ENCODE measurements at places on chromosomes 16 and 17. TPM values are rescaled to one million over a fixed set of nuclear protein-coding genes. Genes with fewer than 3 reads are reported as not detected.

The SNX20 gene
- polyA plus RNA-seq: 34.7 TPM

The IL21R gene
- polyA plus RNA-seq: 49.9 TPM

DNA sequence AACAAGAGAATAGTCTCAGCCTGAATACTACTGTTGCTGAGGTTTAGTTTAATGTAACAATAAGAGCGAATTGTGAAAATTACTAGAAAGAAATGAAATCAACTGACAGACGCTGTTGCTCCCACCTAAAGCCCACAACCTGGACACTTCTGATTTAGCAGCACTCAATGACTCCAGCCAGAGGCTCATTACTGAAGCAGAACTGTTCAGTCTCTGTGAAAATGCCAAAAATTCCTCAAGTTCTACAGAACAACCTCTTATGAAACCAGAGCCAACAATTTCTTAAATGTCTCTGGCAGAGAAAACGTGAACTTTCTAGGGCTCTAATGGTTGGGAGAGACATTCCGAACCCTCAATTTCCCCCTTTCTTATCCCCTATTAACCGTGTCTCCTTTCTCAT, 9.9 kb downstream of the PSME3IP1 start:
- H3K27me3 ChIP-seq: no peaks in the 10 kb centered on the region
- H3K27ac ChIP-seq: no peak overlapping the region
- H3K4me1 ChIP-seq: no peaks in the 10 kb centered on the region
- H3K4me3 ChIP-seq: no peak overlapping the region
- no peak for DNase-seq
- peaks cover 3% of the 10 kb centered on the region for H3K36me3 ChIP-seq

GRCh38 chr16:31270795-31271194, 11.0 kb downstream of the ITGAM start:
- H3K27me3 ChIP-seq: no peaks in the 10 kb centered on the region
- H3K4me3 ChIP-seq: no peak overlapping the region
- H3K27ac ChIP-seq: no peak overlapping the region

GRCh38 chr17:46733837-46734475, 84.5 kb downstream of the WNT3 start:
- H3K27ac ChIP-seq: peak overlapping the region; percentile 1

DNA sequence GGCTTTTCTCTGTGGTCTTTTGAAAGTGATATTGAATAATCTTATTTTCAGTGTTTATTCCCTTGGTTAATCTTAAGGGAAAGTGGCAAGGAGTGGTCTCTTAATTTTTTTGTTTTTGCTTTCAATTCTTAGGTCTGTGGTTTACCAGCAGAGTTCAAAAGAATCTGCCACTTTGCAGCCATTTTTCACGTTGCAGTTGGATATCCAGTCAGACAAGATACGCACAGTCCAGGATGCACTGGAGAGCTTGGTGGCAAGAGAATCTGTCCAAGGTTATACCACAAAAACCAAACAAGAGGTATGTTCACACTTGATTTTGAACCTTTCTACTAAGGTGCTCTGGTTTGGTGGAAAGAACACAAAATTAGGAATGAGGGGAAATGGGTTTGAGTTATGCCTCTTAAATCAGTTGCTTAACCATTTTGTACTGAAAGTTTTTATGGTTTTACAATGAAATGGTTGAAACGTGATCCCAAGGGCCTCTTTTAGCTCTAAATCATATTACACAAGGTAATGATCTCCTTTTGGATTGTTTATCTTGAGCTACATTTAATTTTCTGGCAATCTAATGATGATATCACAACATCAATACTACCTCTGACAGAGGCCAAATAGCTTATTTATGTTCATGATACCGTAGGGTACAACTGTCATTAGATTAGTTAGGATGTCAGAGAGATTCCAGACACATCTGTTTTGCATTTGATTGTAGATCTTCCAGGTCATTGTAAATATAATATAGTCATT, 51.6 kb upstream of the CRISPLD2 start:
- H3K36me3 ChIP-seq: peaks cover 5% of the 10 kb centered on the region
- H3K4me1 ChIP-seq: no peaks in the 10 kb centered on the region
- H3K27me3 ChIP-seq: no peaks in the 10 kb centered on the region
- H3K4me3 ChIP-seq: no peak overlapping the region

DNA sequence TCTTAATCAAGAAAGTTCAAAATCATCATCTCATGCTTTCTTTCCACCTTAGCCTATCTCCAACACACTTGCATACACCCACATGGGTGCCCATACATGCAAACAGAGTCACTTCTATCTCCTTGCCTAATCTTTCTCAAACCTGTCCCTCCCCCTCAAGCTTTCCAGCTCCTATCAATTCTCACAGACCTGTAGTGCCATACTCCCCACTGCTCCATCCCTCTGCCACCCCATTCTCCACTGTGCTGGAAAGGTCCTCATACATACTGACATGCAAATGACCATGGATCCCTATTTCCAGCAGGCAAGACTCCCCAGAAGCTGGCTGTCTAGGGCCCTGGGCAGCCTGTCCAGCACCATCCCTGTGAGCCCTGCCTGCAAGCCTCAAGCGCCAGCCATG, 320.4 kb upstream of the CCL2 start:
- H3K27ac ChIP-seq: no peak overlapping the region
- H3K4me1 ChIP-seq: no peaks in the 10 kb centered on the region
- no peaks in the 10 kb centered on the region for H3K36me3 ChIP-seq
- no peak overlapping the region for H3K4me3 ChIP-seq
- no peak for DNase-seq

GRCh38 chr16:66701026-66701425, 4.5 kb upstream of the CMTM4 start:
- no peaks in the 10 kb centered on the region for H3K27me3 ChIP-seq
- no peak for DNase-seq
- no peak overlapping the region for H3K27ac ChIP-seq
- H3K36me3 ChIP-seq: no peaks in the 10 kb centered on the region

- H3K4me1 ChIP-seq: peaks cover 37% of the 10 kb centered on the region
- H3K36me3 ChIP-seq: no peaks in the 10 kb centered on the region
- H3K4me3 ChIP-seq: no peak overlapping the region
- H3K27me3 ChIP-seq: no peaks in the 10 kb centered on the region
These were observed 5.3 kb upstream of the FAAP100 start for GRCh38 chr17:81557276-81558114.

GRCh38 chr16:47182318-47182717, 38.6 kb upstream of the NETO2 start:
- H3K27me3 ChIP-seq: no peaks in the 10 kb centered on the region
- no peak overlapping the region for H3K27ac ChIP-seq
- no peaks in the 10 kb centered on the region for H3K4me1 ChIP-seq
- H3K4me3 ChIP-seq: no peak overlapping the region
- DNase-seq: no peak
- no peaks in the 10 kb centered on the region for H3K36me3 ChIP-seq

The ZFHX3 gene
- polyA plus RNA-seq: 0.49 TPM

The RPL13 gene
- polyA plus RNA-seq: 8,110 TPM

DNA sequence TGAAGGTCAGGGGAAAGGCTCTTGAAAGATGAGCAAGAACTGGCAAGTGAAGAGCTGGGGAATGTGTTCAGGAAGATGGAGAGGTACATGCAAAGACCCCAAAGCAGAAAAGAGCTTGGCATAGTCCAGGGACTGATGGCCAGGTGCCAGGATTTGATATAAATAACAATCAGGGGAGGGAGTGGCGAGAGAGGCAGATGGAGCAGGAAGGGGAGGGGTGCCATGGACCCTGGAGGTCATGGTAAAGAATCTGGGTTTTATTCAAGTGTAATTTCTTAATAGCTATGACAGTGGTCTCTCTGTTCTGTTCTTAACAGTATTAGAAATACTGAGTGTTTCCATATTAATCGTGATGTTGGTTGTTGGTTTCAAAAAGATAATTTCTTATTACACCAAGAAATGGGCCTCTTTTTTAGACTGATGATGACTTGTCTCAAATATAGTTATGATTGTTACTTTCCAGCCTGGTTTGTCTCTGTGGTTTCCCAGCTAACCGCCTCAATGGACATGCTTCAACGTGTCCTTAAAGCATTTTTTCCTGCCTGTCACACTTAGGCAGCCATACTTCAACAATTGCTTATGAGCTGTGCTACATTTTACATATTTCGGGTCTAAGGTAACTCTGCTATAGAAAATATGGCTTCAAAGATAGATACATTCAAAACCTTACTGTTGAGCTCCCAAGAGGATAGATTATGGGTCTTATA, 49.4 kb downstream of the MYH10 start:
- no peak for DNase-seq
- no peak overlapping the region for H3K27ac ChIP-seq

- H3K27me3 ChIP-seq: no peaks in the 10 kb centered on the region
- H3K36me3 ChIP-seq: no peaks in the 10 kb centered on the region
- H3K27ac ChIP-seq: peak within 1 kb of the TSS; percentile 77
- DNase-seq: peak; percentile 90
These were observed at the start of gene SNTB2 for GRCh38 chr16:69186642-69187445. Gene SNTB2, plus strand, starts transcription at chr16:69187164. Its CDS starts 3 bp downstream, at chr16:69187167.

The NBR1 gene
- 15.7 TPM for polyA plus RNA-seq

DNA sequence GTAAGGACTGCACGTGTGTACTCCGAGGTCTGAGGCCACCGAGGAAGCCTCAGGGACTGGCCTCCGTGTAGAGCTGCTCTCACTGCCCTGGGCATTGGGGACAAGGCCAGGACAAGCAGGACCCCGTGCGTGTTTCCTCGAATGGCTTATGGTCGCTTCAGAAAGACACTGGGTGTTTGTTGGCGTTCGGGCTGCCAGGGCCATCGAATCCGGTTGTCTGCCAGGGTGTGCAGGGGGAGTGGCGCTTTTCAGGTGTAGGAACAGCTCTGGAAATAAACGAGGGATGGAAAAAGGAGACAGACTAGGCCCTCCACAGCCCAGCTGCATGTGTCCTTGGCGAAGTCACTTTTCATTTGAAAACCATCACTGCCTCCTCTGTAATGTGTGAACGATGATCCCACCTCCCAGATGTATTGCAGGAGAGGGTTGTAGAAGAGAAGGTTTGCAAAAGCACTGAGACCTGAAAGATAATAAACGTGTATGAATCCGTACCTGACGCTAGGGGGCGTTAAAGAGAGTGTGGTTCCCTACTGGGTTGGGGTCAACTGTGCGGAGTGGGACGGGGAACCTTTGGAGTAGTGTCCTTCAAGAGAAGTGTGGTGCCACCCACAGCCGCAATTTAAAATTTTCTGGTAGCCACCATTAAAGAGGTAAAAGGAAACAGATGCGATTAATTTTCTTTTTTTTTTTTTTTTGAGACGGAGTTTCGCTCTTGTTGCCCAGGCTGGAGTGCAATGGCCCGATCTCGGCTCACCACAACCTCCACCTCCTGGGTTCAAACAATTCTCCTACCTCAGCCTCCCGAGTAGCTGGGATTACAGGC, 2.1 kb upstream of the ZSCAN10 start:
- H3K27ac ChIP-seq: no peak overlapping the region
- DNase-seq: peak; percentile 72
- H3K27me3 ChIP-seq: no peaks in the 10 kb centered on the region
- no peaks in the 10 kb centered on the region for H3K36me3 ChIP-seq
- peak overlapping the region; percentile 32 for H3K4me3 ChIP-seq

- H3K27me3 ChIP-seq: no peaks in the 10 kb centered on the region
- H3K36me3 ChIP-seq: peaks cover 28% of the 10 kb centered on the region
- H3K4me1 ChIP-seq: peaks cover 22% of the 10 kb centered on the region
- peak; percentile 89 for DNase-seq
- peak within 1 kb of the TSS; percentile 38 for H3K27ac ChIP-seq
- H3K4me3 ChIP-seq: peak within 1 kb of the TSS; percentile 87
These were observed at the start of gene MRPS34 for GRCh38 chr16:1772908-1773702. Gene MRPS34, minus strand, starts transcription at chr16:1773134. Its CDS starts 15 bp downstream, at chr16:1773119.

The TBC1D3 gene
- not detected for polyA plus RNA-seq

The CCL16 gene
- not detected for polyA plus RNA-seq

DNA sequence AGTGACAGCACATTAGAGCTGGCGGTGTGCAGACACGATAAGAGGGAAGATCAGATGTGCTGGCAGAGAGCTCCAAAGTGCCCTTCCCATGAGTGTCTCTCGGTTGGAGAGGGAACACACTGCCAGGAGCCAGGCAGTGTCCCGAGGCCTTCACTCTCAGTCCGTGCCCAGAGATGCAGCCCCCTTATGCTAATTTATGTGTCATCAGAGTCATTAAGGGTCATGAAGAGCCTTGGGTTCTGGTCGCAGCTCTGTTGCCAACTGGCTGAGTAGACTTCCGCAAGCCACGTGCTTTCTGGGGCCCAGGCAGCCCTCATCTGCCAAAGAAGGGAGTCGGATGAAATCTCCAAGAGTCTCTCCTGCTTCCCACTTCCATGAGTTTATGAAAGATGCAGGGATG, 232.5 kb downstream of the MSI2 start:
- peaks cover 48% of the 10 kb centered on the region for H3K4me1 ChIP-seq
- no peak overlapping the region for H3K27ac ChIP-seq
- no peak overlapping the region for H3K4me3 ChIP-seq
- DNase-seq: no peak
- H3K27me3 ChIP-seq: no peaks in the 10 kb centered on the region
- no peaks in the 10 kb centered on the region for H3K36me3 ChIP-seq

GRCh38 chr17:40287159-40287493, 553 bp upstream of the CDC6 start:
- no peak overlapping the region for H3K4me3 ChIP-seq
- no peaks in the 10 kb centered on the region for H3K27me3 ChIP-seq
- H3K4me1 ChIP-seq: peaks cover 9% of the 10 kb centered on the region
- no peak for DNase-seq
- H3K27ac ChIP-seq: no peak overlapping the region

DNA sequence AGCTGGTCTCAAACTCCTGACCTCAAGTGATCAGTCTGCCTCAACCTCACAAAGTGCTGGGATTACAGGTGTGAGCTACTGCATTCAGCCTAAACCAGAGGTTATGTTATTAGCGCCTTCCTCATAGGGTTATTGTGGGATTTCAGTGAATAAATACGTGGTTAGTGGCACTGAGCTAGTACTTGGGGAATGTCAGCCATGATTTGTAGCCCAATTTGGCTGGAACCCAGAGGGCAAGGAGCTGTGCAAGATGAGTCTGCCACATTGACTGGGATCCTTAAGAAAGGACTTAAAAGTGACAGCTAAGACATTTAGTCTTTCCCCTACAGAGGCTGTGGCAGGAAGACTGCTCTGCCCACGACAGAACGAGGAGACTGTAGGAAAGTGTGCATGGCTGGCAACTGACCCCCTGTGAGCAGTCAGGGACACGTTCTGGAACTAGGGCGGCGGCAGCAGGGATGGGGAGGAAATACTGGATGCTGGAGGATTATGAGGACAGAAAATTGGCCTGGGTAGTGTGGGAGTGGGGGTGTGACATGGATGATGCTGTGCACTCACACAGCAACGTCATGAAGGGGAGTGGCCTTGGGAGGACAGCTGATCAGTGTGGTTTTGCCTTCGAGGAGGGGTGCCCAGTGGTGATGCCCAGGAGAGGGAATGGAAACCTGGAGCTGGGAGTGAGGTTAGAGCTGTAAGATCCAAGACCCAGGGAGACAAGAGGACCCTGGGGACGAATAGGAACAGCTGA, 14.6 kb downstream of the ATP5PD start:
- H3K27ac ChIP-seq: no peak overlapping the region
- peaks cover 34% of the 10 kb centered on the region for H3K4me1 ChIP-seq
- H3K4me3 ChIP-seq: peak overlapping the region; percentile 28

- H3K4me1 ChIP-seq: peaks cover 54% of the 10 kb centered on the region
- DNase-seq: peak; percentile 88
- peaks cover 16% of the 10 kb centered on the region for H3K27me3 ChIP-seq
- H3K4me3 ChIP-seq: peak within 1 kb of the TSS; percentile 54
These were observed at the start of gene TNFRSF12A for GRCh38 chr16:3020247-3020603. Gene TNFRSF12A, plus strand, starts transcription at chr16:3020368. Its CDS starts 30 bp downstream, at chr16:3020398.

GRCh38 chr17:50050431-50051032, 5.4 kb upstream of the ITGA3 start:
- H3K36me3 ChIP-seq: no peaks in the 10 kb centered on the region
- peaks cover 3% of the 10 kb centered on the region for H3K4me1 ChIP-seq
- DNase-seq: no peak
- no peak overlapping the region for H3K27ac ChIP-seq
